ENCODE measurements at places on chromosomes 11 and 22.

DNA sequence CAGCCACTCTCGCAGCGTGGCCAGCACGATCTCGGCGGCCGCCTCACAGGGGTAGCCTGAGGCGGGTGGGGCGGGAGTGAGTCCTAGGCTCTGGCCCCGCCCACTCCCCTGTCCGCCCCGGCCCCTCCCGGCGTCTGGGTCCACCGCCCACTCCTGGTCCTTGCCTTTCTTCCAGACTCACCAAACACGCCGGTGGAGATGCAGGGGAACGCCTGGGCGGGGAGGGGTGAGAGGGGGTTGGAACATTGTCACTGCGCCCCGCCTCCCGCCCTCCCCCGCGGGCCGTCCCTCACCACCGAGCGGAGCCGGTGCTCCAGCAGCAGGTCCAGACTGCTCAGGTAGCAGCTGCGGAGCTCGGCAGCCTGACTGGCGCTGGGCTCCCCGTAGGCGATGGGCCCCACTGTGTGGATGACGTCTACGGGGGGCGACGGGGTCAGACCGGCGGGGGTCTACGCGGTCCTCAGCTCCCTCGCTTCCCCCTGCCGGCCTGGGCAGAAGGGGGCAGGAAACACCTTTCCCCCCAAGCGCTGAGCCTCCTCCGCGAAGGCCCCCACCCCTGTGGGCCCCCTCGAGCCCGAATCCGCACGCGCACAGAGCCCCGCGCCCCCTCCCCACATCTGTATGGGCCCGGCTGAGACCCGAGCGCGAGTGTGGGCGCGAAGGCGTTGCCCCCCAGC is 13.2 kb downstream of the OTUB1 start:
- DNase-seq: peak; percentile 46

- DNase-seq: no peak
Measured at GRCh38 chr22:31124811-31125465, 2.2 kb downstream of the INPP5J start.

GRCh38 chr11:78438298-78438975 is 20.8 kb upstream of the GAB2 start:
- DNase-seq: no peak

DNA sequence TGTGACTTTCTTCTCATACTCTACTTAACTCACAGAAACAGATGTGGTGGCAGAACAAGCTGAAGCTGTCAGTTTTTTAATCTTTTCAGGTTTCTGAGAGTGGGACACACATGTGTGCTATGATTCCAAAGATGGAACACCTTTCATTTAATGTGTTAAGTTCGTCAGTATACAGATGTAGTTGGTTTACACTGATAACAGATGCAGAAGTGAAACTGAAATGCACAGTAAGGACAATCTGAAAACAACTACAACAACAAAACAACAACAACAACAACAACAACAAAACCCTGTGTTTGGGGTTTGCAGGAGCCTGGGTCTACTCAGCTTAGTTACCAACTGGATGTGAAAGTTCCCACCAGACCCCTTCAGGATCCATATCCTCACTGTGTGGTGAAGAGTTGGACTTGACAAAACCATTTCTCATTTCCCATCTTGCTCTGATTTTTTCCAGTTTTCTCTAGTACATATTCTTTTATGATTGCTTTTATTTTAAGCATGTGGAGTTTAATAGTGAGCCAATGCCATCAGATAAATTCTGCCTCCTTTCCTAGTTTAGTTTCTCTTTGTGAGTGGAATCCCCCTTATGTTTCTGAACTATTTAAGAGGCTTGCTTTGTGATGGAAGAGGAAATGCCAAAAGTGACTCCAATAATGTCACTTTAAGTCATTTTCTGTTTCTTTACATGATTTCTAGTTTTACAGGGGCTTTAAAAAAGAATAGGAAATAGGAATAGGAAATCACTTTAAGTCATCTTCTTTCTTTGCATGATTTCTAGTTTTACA is 47.8 kb downstream of the ARHGAP42 start:
- DNase-seq: no peak

DNA sequence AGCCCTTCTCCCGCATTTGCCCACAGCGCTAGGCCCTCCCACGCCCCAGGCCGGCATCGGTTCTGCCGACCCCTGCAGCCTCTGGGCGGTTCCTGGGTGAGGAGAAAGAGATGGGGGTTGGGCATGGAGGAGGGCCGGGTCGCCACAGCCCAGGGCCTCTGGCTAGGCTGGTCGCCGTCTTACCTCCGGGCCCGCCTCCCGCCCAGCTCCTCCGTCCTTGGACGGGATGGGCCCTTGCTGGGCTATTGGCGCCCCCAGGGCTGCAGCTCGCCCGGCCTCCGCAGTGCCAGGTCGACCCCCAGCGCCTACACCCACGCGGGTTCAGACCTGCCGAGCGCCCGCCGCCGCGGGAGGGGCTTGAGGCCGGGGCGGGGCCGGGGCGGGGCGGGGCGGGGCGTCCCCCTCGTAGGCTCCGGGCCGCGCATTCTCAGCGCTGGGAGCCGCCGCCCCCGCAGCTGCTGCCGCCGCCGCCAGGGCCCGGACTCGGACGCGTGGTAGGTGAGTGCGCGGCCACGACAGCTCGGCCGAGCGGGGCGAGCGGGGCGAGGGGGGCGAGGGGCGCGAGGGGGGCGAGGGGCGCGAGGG is at the start of gene CD151:
CD151 (plus strand) TSS at position 424 of the 585 bp plus-strand sequence. CDS start 3,118 bp downstream, outside the sequence.
- DNase-seq: peak; percentile 63

DNA sequence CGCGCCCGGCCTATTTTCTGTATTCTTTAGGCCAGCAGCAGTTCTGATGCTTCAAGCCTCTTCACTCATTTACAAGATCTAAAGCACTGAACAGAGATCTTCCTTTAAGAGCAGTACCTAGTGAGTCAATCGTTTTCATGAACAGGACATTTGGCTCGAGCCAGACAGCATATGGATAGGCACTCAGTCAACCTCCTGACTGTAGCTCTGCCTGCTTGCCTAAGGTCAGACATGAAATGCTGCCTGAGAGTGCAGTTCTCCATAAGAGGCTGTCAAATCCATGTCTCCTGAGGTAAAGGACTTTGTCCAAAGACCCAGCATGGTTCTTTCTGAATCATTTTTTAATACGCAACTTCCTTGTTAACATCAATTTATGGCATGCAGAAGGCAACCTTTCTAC is 941.2 kb downstream of the DLG2 start:
- DNase-seq: no peak

GRCh38 chr11:86486261-86487030 is 111.8 kb downstream of the CCDC81 start:
- no peak for DNase-seq

- no peak for DNase-seq
Measured at GRCh38 chr11:33529461-33529860, 171.2 kb downstream of the C11orf91 start.

DNA sequence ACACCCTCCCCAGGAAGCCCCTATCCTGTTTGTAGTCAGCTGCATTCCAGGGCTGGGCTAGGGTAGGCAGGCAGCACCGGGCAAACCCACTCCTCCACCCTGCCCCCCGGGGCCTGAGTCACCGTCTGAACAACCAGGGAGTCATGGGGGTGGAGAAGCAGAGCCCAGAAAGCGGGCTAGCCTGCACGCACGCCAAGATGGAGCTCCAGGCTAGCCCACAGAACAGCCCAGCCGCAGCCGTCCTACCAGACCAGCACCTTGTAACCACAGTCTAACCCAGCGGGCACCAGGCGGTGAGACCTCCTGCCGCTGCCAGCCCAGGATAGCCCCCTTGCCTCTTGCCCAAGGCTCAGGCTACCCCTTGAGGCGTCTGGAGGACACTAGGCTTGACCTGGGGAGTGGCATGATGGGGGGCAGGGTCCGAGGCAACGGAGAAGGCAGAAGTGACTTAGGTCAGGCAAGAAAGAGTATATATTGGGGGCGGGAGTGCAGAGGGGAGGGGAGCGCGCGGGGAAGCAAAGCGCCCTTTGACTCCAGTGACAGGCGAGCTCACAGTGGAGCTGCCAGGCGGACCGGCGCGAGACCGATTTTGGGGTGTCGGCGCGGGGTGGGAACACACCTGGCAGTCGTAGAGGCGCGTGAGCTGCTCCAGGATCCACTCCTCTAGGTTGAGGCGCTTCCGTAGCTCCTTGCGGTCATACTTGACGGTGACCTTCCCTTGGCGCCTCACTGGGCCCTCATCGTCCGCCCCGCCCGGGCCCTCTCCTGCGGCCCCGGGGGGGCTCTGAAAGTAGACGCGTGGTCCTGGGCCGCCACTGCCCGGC is 734 bp downstream of the PPP1R14B start:
- peak; percentile 82 for DNase-seq

GRCh38 chr11:123344790-123345357 is 85.2 kb upstream of the GRAMD1B start:
- no peak for DNase-seq

- peak; percentile 20 for DNase-seq
Measured at GRCh38 chr11:74927496-74927895, 21.4 kb downstream of the XRRA1 start.

GRCh38 chr11:9211322-9211721 is 53.8 kb downstream of the DENND5A start:
- no peak for DNase-seq

- no peak for DNase-seq
Measured at GRCh38 chr11:70872955-70873735, 379.2 kb downstream of the SHANK2 start.

GRCh38 chr22:46287873-46288751 is 8.6 kb upstream of the GTSE1 start:
- no peak for DNase-seq

DNA sequence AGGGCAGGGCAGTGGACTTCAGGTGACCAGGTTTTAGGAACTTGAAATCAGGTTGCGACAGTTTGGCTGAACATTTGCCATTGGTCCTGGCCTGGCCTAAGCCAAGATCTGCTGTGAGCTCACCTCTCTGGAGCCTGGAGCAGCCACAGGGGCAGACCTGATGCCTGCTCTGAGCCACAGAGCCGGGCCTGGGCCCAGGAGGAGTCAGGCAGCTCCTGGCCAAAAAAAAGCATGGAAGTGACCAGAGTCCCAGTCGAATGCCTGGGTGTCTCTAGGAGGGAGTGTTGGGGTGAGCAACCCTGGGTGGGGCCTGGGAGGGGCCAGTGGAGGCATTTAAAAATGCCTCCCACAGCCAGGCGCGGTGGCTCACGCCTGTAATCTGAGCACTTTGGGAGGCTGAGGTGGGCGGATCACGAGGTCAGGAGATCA is 6.0 kb upstream of the OMP start:
- DNase-seq: no peak

GRCh38 chr11:126384449-126385070 is 29.1 kb downstream of the ST3GAL4 start:
- DNase-seq: no peak

GRCh38 chr11:78426845-78427244 is 9.2 kb upstream of the GAB2 start:
- DNase-seq: no peak

DNA sequence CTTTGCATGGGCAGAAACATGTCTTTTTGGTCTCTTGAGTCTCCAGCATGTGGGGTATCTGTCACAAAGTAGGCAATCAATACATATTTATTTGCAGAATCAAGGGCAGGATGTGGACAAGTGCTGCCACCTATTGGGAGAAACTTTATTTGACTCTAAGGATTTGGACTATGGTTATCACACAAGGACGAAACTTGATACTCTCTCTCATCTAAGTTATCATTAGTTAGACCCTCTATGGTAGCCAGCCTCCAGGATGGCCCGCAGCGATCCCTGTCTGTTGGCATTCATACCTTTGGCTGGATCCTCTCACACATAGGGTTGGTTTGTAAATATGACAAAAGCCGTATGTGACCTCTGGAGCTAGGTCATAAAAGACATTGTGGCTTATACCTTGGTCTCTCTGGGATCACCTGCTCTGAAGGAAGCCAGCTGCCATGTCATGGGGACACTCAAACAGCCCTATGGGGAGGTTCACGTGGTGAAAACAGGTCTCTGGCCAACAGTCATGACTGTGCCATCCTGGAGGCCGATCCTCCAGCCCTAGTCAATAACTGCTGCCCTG is 1.1 kb upstream of the FBXO7 start:
- DNase-seq: peak; percentile 76

- no peak for DNase-seq
Measured at GRCh38 chr11:72042064-72042745, 38.1 kb downstream of the NUMA1 start.

GRCh38 chr11:103877221-103877620 is 159.2 kb upstream of the DDI1 start:
- DNase-seq: peak; percentile 6

DNA sequence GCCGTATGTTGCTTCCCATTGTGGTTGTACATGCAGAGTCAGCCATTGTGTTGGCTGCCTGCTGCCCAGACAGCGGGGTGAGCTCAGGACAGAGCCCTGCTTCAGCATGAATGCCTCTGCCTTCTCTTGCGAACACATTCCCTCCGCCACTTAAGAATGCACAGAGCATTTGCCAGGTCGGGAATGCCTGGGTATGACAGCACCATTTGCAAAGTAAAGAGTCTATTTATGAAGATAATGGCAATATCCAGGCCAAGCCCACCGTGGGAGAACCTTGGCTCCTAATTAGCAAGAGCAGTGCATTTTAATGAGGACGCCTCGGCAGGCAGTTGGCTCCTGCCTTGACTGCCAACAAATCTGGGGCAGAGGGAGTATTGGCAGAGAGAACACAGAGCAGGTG is 62.5 kb upstream of the SORL1 start:
- DNase-seq: peak; percentile 35

GRCh38 chr11:131584785-131585592 is 214.6 kb downstream of the NTM start:
- no peak for DNase-seq

DNA sequence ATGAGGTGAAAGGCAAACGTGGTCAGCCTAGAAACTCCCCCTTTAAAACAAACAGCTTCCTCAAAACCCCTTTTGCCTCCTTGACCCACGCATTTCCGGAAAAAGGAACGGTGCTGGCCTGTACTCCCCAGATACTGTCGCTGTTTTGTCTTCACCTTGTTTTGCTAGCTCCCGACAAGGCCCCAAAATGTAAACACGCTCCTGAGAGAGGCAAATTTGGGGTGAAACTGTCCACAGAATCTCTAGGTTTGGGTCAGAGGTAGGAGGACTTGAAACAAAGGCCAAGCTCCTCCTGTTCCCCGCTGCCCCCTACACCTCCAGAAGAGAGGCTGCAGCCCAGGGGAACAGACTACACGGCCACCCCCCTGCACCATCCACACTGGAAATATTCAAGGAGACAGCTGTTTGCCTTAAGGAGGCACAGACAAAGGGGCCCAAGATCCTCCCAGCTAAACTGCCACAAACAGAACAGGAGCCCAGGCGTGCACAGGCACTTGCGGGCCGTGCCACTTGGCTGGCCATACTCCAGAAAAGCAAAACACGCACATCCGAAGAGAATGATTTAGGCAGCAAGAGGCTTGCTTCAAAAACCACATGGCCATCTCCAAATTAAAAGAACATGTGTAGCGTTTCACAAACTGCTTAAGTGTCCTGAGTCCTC is 160.5 kb upstream of the GRK3 start:
- peak; percentile 25 for DNase-seq
